Activated CD4-positive, alpha-beta T cell treated with anti-CD3 and anti-CD28 coated beads, Interleukin-2, amount 50 U/mL, for 48 hours (primary cell): ENCODE measurements at places on chromosomes 6 and 20.

GRCh38 chr6:13400772-13401171 is 72.4 kb upstream of the TBC1D7 start:
- no peak for DNase-seq

DNA sequence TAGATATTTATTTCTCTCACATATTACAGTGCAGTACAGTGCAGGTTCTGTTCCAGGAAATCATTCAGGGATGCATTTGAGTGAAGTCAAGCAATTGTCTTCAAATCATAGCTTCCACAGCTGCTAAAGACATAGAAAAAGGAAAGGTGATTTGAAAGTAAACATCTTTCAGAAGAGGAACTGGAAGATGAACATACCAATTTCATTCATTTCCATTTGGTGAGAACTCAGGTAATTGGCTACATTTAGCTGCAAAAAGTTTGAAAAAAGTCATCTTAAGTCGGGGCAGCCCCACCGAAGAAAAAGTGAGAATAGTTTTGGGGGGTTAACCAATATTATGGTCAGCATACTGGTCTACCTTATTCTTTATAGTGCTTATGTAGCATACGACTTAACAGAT is 61.4 kb upstream of the IL20RA start:
- no peak for DNase-seq

DNA sequence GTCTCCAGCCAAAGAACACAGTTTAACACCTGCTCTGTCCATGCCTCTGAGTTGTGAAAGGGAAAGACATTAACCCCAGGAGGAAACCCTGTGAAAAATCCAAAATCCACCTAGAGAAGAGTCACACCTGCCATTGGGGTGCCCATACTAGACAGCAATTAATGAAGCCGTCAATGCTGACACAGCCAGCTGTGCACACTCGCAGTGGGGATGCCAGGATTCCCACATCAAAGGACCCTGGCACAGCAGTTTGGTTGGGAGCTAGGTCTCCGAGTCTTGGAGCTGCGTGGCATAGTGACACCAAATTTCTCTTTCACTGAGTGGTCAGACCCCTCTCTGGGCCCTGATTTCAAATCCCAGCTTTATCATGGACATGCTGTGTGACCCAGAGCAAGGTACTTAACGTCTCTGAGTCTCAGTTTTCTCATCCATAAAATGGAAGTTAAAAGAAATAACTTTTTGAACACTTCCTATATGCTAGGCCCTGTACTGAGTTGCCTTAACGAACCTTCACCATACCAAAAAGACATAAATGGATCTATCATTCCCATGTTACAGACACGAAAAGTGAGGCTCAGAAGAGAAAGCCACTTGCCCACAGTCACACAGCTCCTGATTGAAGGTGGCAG is 30.8 kb downstream of the BPIFB1 start:
- DNase-seq, result no peak

GRCh38 chr20:58604128-58604881 is 46.8 kb upstream of the STX16 start:
- DNase-seq, result no peak
